ENCODE measurements at places on chromosomes 2 and 18.

DNA sequence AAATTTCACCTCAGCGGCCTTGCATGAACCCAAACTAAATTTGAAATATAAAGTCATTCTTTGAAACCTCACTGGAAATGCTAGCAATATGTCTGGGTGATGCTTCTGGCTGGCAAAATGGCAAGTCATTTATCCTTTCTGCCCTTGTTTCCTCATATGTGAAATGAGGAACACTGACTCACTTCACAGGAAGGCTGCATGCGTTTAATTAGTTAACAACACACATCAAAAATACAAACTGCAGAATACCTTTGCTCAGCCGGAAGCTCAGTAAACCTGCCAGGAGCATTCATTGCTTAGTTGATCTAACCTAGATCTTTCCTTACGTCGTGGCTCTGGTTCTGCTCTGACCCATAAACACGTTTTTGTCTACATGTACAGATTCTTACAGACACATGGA lies 214.2 kb upstream of the ACVR2A start:
- no peak for DNase-seq

GRCh38 chr18:79733135-79733701 lies 53.6 kb downstream of the CTDP1 start:
- no peak for DNase-seq

DNA sequence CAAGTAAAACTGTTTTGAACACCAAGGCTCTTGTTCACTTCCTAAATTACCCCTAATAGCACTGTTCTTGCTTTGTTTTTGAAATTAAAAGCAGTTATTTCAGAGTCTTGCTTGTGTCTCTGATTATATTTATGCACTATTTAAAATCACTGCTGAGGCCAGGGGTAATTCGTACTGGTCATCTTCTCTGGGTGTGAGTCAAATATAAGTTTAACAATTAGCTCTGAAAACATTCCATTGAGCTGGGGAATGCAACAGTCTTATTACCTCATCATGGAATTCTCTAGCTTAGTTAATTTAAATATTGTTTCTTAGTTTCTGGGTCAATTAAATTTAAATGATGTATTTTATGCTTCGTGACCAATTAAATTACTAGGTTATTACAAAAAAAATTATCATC lies 135.0 kb downstream of the MEIS1 start:
- DNase-seq: no peak

DNA sequence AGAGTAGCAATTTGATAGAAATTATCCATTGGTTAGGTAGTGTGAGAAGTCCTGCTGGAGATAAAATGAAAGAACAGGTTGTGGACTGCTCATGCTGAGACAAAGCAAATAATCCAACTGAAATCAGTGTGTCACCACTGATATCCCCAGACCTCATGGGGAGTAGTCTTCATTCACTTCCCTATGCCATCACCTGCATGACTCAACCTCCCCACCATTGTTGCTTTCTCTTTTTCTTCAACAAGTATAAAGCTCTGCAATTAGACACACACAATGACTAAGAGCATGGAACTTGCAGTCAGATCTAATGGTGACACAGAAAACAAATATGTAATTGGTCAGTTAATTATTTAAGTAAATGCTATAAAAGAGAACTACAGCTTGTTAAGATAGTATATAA lies 475.3 kb downstream of the RIT2 start:
- DNase-seq: no peak

DNA sequence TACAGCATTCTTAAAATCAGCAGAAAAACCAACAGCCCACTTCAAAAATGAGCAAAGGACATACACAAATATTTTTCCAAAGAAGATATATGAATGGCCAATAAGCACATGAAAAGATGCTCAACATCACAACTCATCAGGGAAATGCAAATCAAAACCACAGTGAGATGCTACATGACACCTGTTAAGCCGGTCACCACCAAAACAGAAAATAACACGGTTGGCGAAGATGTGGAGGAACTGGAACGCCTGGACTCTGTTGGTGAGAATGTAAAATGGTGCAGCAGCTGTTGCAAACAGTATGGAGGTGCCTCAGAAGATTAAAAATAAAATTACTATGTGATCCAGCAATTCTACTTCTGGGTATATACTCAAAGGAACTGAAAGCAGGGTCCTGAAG lies 184.8 kb downstream of the INHBB start:
- DNase-seq: no peak

GRCh38 chr2:171434013-171434989 lies at the start of gene DCAF17:
TSS of gene DCAF17 (plus strand) at chr2:171434226. CDS start at chr2:171434578, 352 bp downstream.
- peak; percentile 87 for DNase-seq

- DNase-seq: no peak
Measured at GRCh38 chr2:187916799-187917198, 362.6 kb upstream of the TFPI start.

All from skeletal muscle cell (primary cell).